ENCODE measurements at places on chromosomes 16 and 17.
A peak's percentile ranks its signal among the peaks of the same experiment; 100 is the strongest.

GRCh38 chr17:36918211-36918691, 19.0 kb upstream of the LHX1 start:
- DNase-seq = no peak

GRCh38 chr17:78836420-78837021, 4.1 kb downstream of the USP36 start:
- DNase-seq = no peak

DNA sequence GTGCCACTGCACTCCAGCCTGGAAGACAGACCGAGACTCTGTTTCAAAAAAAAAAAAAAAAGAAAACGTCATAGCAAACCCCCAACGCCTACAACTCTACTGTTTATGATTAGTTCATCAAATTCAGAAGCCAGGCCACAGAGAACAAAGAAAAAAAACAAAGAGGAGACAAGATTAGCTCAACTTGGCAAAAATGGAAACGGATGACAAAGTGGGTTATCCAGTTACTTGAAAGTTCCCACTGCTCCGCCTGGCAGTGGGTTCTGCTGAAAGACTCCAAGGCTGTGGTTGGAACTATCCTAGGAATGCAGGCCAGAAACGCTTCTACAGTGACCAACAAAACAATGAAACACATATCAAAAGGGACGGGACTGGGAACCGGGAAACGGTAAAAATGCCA, 53.1 kb downstream of the MRM3 start:
- DNase-seq = peak; percentile 99

GRCh38 chr16:80231121-80231520, 309.7 kb upstream of the DYNLRB2 start:
- no peak for DNase-seq

- no peak for DNase-seq
Measured at GRCh38 chr16:87194172-87194571, 123.0 kb downstream of the C16orf95 start.

- no peak for DNase-seq
Measured at GRCh38 chr16:84234321-84235241, 5.2 kb downstream of the KCNG4 start.

- no peak for DNase-seq
Measured at GRCh38 chr16:9741776-9742175, 440.5 kb downstream of the GRIN2A start.
